ENCODE measurements at places on chromosomes 12 and 14. TPM values are rescaled to one million over a fixed set of nuclear protein-coding genes. Genes with fewer than 3 reads are reported as not detected.

Gene B4GALNT3
- 23.3 TPM for total RNA-seq

DNA sequence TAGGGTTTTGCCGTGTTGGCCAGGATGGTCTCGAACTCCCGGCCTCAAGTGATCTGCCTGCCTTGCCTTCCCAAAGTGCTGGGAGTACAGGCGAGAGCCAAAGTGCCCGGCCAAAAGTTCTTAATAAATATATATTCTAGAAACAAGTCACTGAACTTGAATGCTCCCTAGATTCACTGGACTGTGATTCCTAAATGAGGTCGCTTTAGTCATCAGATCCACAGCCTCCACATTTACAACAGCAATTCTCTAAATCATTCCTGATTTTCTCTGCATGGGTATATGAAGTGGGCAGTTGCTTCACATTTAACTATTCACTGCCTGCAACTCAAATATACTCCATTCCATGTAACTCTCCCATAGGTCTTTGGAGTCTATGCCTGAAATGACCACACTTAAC is 813.0 kb downstream of the GALC start:
- H3K4me1 ChIP-seq = no peaks in the 10 kb centered on the region
- no peak overlapping the region for H3K27ac ChIP-seq
- DNase-seq = no peak
- H3K27me3 ChIP-seq = no peaks in the 10 kb centered on the region

Gene CNTN1
- total RNA-seq = 6.5 TPM

DNA sequence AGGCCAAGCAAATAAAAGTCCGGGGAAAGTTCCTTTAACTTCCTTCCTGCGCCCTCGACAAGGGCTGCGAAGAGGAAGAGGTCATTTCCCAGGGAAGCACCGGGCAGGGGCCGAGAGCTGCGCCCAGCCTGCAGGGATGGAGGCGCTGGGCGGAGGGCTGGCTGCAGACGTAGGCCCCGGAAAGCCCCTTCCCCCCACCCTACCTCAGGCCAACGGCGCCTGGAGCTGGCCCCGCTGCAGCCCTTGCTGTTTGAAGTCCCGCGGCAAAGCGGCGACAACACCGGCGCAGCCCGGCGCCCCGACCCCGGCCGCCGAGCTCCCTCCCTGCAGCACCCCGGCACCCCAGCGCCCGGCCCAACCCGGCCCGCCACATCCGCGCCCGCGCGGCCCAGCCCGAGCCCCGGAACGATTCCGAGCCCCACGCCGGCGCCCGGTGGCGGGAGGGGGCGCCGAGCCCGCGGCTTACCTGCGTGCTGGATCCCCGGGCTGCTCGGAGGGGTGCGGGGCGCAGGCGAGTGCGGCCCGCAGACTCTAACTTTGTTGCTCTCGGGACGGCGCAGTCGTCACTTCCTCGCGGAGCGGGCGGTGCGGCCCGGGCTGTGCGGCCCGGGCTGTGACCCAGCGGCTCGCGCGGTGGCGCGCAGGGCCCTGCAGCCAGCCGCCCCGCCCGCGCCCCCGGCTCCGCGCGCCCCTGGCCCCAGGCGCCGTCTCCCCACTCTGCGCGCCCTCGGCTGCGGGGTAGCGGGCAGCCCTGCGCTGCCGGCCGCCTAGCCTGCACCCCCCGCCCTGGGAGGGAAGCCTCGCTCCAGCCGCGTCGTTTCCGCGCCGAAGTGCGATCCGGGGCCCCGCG is 64.8 kb upstream of the PTGR2 start:
- no peaks in the 10 kb centered on the region for H3K36me3 ChIP-seq
- peaks cover 3% of the 10 kb centered on the region for H3K4me1 ChIP-seq
- peak overlapping the region; percentile 91 for H3K4me3 ChIP-seq
- peaks cover 21% of the 10 kb centered on the region for H3K27me3 ChIP-seq

Gene SYT10
- total RNA-seq = 0.70 TPM

Gene ADGRD1
- total RNA-seq = 0.09 TPM

- peaks cover 29% of the 10 kb centered on the region for H3K36me3 ChIP-seq
- no peak for DNase-seq
- no peaks in the 10 kb centered on the region for H3K27me3 ChIP-seq
- no peak overlapping the region for H3K4me3 ChIP-seq
Observed at GRCh38 chr14:35855876-35856481, 29.8 kb downstream of the BRMS1L start.

DNA sequence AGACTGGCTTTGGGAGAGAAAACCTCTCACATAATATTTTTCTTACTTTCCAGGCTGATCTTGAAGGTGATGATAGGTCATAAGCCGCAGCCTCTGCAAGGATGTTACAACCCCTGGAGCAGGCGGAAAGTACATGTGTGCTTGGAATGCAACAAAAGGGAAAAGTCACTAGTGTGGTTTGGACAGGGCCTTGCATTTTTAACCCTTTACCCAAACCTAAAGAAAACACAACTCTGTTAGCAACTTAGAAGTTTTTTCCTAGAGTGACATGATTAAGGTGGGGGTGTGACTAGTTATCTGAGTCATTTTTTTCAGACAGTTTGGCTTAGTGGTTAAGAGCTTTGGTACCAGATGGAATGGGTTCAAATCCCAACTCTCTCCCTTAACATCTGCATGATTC is 97.0 kb downstream of the TMEM30B start:
- no peak overlapping the region for H3K27ac ChIP-seq
- DNase-seq = no peak
- no peaks in the 10 kb centered on the region for H3K4me1 ChIP-seq

GRCh38 chr12:70045514-70045913 is 197.7 kb upstream of the CNOT2 start:
- no peak overlapping the region for H3K27ac ChIP-seq
- H3K27me3 ChIP-seq = no peaks in the 10 kb centered on the region
- H3K4me1 ChIP-seq = peaks cover 4% of the 10 kb centered on the region
- H3K36me3 ChIP-seq = no peaks in the 10 kb centered on the region

Gene SLC17A8
- total RNA-seq = not detected

Gene COQ5
- total RNA-seq = 34.8 TPM

GRCh38 chr12:125634813-125635212 is 569.6 kb downstream of the AACS start:
- H3K27me3 ChIP-seq = no peaks in the 10 kb centered on the region
- H3K36me3 ChIP-seq = no peaks in the 10 kb centered on the region
- no peak overlapping the region for H3K27ac ChIP-seq
- no peak for DNase-seq

GRCh38 chr14:78763746-78764145 is 593.6 kb downstream of the NRXN3 start:
- no peaks in the 10 kb centered on the region for H3K36me3 ChIP-seq
- peak overlapping the region; percentile 46 for H3K27ac ChIP-seq
- peaks cover 9% of the 10 kb centered on the region for H3K4me1 ChIP-seq
- no peak overlapping the region for H3K4me3 ChIP-seq
- no peaks in the 10 kb centered on the region for H3K27me3 ChIP-seq

DNA sequence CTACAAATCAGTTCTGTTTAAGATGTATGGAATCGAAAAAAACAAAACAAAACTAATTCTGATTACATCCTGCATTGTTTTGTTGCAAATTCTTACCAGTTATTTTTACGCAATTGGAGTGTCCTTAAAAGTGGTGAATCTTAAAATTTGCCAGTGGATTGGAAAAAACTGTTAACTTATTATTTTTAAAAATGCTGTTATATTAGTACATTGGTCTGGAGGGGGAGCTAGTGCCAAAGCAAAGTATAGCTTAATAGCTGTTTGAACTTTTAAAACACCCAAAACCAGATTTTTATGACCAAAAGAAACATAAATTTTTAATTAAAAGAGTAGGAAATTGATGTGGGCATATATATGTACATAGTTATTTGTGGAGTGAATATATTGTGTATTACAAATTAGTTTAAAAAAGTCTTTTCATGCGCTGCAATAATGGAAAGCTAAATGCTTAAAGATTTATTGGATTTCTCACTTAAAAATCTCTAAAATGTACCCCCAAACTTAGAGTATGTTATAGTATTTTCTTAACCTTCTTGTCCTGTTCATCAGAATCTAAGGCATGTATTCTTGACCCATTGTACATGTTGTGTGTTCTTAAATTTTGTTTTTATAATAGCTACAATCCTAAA is 2.5 kb downstream of the FUT8 start:
- no peak overlapping the region for H3K27ac ChIP-seq
- no peaks in the 10 kb centered on the region for H3K36me3 ChIP-seq
- DNase-seq = no peak

Gene PMCH
- not detected for total RNA-seq

Gene ART4
- not detected for total RNA-seq

DNA sequence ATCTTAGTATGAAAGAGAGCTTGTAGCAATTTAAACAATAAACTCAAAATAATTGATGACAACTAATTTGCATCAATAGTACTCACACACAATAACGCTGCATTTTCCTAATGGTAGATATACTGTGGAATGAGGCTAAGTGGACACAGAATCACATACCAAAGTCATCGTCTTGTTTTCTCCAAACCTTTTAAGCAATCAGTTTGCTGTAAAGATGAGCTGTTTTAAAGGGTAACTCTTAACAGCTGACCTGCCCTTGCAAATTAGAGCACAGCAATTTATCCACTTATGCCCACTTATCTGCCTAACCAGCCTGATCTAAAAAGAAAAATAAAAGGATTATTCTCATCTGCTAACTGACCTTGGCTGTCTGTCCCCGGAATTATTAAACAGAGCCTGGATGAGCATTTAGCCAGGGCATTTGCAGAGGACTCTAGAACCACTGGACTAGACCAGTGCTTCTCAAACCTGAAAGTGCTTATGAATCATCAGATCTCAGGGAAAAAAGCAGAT is 174.3 kb upstream of the BCL2L14 start:
- H3K4me3 ChIP-seq = no peak overlapping the region
- H3K27me3 ChIP-seq = no peaks in the 10 kb centered on the region
- H3K27ac ChIP-seq = no peak overlapping the region
- no peaks in the 10 kb centered on the region for H3K4me1 ChIP-seq
- DNase-seq = no peak

- peaks cover 30% of the 10 kb centered on the region for H3K36me3 ChIP-seq
- H3K4me3 ChIP-seq = peak overlapping the region; percentile 90
- peaks cover 3% of the 10 kb centered on the region for H3K27me3 ChIP-seq
- no peak for DNase-seq
- no peaks in the 10 kb centered on the region for H3K4me1 ChIP-seq
Observed at GRCh38 chr12:132710043-132710404, 618 bp upstream of the PGAM5 start.

DNA sequence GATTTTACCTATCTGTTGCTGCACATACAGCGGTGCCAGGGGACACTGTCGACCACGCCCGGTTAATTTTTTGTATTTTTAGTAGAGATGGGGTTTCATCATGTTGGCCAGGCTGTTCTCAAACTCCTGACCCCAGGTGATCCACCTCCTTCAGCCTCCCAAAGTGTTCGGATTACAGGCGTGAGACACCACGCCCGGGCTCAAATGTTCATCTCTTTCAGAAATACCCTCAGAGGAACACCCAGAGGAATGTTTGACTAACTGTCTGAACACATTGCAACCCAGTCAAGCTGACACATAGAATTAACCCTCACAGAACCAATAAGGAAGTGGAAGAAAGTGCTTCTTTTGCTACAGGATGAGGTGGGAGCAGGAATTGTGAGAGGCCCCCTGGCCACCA is 15.0 kb upstream of the ETFBKMT start:
- H3K4me3 ChIP-seq = no peak overlapping the region
- H3K27ac ChIP-seq = no peak overlapping the region
- H3K27me3 ChIP-seq = no peaks in the 10 kb centered on the region
- no peaks in the 10 kb centered on the region for H3K36me3 ChIP-seq

Gene MEG3
- total RNA-seq = not detected

DNA sequence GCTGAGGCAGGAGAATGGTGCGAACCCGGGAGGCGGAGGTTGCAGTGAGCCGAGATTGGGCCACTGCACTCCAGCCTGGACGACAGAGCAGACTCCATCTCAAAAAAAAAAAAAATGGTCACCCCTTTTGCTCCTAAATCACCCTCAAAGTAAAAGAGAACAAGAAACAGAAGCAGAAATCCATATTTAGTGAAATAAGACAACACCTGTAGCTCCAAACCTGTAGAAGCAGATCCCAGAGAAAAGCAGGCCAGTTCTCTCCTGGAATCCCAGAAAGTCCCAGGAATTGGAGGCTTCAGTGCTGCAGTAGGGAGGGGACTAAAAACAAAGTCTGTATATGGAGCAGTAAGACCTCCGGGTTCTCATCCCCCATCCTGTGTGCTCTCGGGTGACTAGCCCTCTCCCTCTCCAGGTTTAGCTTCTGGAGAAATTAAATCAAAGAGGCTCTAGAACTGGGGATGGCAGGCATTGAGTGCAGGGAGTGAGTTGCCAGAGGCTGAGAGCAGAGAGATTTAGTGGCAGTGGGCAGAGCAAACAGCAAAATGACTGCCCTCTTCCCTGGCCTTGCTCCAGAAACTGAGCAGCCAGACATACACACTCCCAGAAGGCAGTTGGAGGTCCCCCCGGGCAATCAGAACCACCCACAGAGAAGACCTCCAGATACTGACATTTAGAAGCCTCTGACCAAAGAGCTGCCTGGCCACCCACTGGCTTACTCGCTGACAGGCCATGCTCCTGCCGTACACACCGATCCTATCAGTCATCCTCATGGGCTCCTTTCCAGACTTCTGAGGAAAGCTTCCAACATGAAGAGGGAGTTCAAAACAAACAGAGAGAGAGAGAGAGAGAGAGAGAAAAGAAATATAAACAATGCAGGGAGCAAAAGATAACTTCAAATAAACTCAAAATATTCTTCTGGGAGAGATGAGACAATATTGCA is 6.3 kb upstream of the MLXIP start:
- no peaks in the 10 kb centered on the region for H3K4me1 ChIP-seq
- no peak overlapping the region for H3K4me3 ChIP-seq
- no peak overlapping the region for H3K27ac ChIP-seq
- H3K36me3 ChIP-seq = peaks cover 14% of the 10 kb centered on the region
- no peak for DNase-seq

- no peak overlapping the region for H3K4me3 ChIP-seq
- no peak for DNase-seq
- H3K36me3 ChIP-seq = peaks cover 5% of the 10 kb centered on the region
- no peaks in the 10 kb centered on the region for H3K4me1 ChIP-seq
Observed at GRCh38 chr12:132360906-132361777, 31.8 kb upstream of the GALNT9 start.

Gene LALBA
- not detected for total RNA-seq

Gene KLHDC1
- total RNA-seq = not detected

DNA sequence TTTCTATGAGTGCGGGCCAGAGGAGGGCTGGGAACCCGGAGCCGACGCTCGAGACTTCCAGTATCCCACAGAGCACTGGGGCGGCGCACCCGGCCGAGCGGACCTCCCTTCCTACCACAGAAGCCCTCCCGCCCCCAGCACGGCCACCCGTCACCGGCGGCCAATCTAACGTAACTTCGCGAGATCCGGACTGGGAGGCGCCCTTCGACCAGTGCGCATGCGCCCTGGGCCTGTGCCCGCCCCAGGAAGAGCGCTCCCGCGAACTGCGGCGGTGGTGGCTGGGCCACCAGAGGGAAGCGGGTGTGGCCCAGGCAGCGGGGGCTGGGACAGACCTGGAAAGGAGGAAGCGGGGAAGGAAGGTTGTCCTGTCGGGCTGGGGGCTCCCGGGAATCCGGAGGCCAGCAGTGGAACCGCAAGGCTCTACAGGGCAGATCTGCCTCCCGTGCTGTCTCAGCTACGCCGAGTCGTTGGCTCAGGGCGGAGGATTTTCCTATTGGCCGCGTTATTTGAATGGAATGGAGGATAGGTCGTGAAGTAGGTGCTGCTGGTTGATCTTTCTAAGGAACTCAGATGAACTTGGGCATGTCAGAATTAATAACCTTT is at the start of gene PPP1R12A:
TSS of gene PPP1R12A (minus strand) at position 77 of the 603 bp plus-strand sequence. CDS start 166 bp downstream, outside the sequence.
- no peaks in the 10 kb centered on the region for H3K27me3 ChIP-seq
- peak within 1 kb of the TSS; percentile 100 for H3K4me3 ChIP-seq
- DNase-seq = peak; percentile 99
- H3K27ac ChIP-seq = peak within 1 kb of the TSS; percentile 86

Gene KANSL2
- 51.3 TPM for total RNA-seq
